ENCODE measurements at places on chromosomes 16 and 17.
A peak's percentile ranks its signal among the peaks of the same experiment; 100 is the strongest.

- no peak for DNase-seq
Measured at GRCh38 chr16:75593825-75594820, 27.9 kb downstream of the GABARAPL2 start.

- DNase-seq: no peak
Measured at GRCh38 chr16:77116856-77117255, 74.1 kb upstream of the MON1B start.

DNA sequence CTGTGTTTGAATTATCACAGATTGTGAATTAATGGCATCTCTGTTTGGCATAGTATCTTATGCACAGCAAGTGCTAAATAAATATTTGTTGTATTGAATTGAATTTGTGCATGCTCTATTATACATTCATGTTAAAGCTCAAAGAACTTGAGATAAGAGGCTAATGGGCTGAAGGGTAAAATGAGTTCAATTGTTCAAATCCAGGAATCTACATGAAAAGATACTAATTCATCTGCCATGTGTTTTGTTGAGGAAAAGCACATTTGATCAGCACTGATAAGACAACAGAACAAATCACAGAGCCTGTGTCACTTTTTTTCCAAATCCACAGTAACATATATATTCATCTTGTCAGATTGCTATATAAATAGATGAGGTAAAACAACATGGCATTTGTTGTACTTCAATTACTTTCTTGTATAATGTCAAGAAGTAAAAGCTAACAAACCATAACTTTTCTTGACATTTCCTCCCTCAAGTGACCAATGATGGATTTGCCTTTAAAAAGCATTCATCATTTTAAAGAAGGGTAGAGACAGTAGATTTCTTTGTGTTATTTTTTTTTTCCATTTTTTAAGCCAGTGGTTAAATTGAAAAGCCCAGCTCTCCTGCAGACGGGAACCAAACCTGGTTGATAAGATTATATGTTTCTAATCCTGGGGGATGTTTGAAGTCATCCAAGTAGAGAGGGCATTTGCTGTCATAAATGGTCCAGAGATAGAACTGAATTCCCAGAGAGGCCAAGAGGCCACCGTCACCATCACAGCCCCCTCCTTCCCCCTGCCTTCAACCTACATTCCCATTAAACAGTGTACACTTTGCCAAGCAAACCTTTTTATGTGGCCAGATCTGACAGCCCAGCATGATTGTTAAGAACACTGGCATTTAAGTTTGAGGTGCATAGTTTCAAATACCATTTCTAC is 123.0 kb downstream of the CHD9NB start:
- no peak for DNase-seq

- peak; percentile 73 for DNase-seq
Measured at GRCh38 chr17:82330322-82331239, 3.0 kb downstream of the SECTM1 start.

DNA sequence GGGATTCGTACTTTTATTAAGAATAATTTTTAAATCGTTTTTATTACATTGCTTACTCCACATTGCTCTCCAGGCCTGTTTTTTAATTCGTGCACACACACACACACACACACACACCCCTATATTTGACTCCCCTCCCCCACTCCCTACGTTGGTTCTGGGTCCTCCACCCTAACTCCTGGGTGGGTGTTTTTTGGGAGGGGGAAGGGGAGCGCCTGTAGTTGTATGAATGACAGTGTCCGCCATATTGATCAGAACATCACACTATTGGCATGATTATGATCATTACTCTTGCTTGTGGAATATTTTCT is 1.3 kb downstream of the GNAO1 start:
- no peak for DNase-seq

- DNase-seq: peak; percentile 51
Measured at GRCh38 chr16:15672514-15673167, 22.6 kb downstream of the NDE1 start.

GRCh38 chr17:27236717-27237315 is 57.1 kb upstream of the WSB1 start:
- peak; percentile 66 for DNase-seq

- peak; percentile 56 for DNase-seq
Measured at GRCh38 chr17:2064980-2065785, 10.3 kb downstream of the HIC1 start.

DNA sequence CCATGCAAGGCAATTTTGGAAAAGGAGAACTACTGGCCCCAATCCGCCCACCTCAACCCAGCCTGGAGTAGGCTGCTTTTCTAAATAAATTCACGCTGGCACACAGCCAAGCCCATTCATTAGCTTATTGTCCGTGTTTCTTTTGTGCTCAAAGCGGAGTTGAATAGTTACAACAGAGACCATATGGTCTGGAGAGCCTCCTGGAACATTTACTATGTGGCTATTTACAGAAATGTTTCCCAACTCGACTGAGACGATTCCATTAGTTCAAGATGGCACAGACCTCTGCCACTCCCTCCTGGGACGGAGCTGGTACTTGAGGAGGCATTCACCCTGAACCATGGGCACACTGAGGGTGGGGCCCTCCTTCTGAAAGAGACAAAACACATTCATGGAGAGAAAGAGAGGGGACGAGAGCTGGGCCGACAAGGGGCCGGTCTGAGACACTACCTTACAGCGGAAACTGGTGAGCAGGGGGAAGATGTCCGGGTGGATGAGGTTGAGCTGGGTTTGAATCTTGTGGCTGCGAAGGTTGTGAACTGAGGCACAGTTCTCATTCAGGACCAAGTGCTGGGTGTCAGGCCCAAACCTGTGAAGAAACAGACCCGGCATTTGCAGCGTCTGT is 15.7 kb downstream of the ELAC2 start:
- DNase-seq: no peak

DNA sequence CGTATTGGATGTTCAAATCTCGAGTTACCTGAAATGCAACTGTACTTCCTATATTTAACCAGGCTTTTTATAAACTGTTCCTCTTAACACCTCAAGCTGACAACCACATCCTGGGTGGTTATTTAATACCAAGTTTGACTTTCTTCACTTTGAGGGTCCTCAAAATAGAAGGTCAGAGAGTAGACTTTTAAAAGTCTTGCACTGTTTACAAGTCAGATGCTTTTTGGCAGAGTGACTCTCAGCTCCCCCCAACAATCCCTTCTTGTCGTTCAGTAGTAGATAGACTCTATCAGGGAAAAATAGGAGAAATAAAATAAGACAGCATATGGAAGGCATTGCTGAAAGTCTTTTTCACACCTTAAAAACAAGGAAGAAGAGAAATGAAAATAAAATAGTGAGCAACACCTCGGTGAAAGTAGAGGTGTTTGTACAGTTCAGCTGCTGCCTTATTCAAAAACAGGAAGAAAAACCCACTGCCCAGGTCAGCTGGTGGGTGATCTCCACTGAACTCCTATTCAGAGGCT is 650.4 kb downstream of the WWOX start:
- DNase-seq: no peak

- no peak for DNase-seq
Measured at GRCh38 chr17:17587614-17588337, 3.7 kb downstream of the PEMT start.

GRCh38 chr16:1206326-1206725 is 18.7 kb downstream of the TPSG1 start:
- DNase-seq: no peak

GRCh38 chr17:74780443-74781238 is 4.5 kb upstream of the NAT9 start:
- DNase-seq: peak; percentile 49

- DNase-seq: no peak
Measured at GRCh38 chr17:80986046-80986445, 5.6 kb upstream of the CHMP6 start.

GRCh38 chr17:17681744-17682292 is 560 bp downstream of the RAI1 start:
- DNase-seq: no peak

GRCh38 chr17:42307362-42307927 is 19.1 kb downstream of the STAT5A start:
- DNase-seq: no peak

DNA sequence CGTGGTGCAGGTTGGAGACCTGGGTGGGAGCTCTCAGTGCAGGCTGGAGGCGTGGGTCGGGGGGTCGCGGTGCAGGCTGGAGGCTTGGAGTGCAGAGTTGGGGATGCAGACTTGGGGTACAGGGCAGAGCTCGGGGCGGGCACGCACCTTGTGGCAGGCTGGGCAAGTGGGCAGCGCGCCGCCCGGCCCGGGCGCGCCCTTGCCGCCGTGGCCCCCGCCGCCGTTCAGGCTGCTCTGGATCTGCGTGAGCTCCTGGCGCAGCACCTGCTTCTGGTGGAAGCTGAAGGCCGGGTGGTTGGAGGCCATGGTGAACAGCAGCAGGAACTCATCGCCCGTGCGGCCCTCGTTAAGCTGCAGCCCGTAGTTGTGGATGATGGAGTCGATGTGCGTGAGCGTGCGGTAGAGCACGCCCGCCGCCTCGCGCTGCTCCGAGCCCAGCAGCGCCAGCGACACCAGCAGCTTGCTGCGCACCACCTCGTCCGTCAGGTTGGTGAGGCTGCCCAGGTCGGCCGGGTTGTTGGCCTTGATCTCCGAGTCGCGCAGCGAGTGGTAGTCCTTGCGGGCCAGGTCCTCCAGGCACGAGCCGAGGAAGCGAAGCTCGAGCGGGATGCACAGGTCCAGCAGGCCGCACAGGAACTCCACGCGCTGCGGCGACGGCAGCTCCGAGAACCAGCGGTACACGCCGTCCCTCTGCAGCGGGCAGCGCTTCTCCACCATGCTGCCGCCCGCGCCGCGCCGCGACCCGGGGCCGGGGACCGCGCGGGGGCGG is 1.1 kb downstream of the ZCCHC14 start:
- peak; percentile 36 for DNase-seq

DNA sequence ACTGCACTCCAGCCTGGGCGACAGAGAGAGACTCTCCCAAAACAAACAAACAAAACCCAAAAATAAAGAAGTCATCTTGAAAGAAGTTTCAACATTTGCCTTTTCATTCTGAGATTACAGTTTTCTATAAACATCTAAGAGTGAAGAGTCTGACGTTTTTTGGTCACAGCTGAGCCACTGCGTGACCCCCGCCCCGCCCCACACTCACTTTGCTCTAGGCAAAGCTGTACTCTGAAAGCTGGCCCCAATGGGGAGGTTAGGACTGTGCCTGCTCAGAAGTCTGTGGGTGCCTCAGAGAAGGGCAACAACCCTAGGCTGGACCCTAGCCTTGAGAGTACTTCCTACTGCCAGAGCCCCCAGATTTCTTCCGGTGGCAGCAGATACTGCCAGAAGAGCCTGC is 19.3 kb downstream of the CYB5D2 start:
- DNase-seq: peak; percentile 42

GRCh38 chr17:2613089-2613808 is 19.8 kb downstream of the PAFAH1B1 start:
- DNase-seq: no peak

DNA sequence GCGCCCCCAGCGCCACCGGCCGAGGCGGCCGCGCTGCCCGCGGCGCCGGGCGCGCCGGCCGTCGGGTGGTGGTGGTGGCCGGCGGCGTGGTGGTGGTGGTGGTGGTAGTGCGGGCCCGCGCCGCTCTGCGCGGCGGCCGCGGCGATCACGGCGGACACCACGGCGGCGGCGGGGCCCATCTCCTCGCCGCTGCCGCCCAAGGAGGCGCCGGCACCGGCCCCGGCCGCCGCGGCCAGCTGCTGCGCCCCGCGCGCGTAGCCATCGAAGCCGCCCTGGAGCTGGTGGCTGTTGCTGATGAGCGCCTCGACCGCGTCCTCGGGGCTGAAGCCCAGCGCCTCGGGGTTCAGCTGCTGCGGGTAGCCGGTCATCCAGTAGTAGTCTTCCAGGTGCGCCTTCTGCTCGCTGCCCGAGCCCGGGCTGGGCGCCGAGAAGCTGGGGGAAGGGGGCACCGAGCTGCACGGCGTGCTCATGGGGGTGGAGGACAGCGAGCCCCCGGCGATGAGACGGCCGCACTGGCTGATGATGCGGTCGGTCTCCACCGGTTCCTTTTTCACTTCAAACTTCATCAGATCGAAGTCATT is 1.2 kb downstream of the MAF start:
- DNase-seq: no peak

- no peak for DNase-seq
Measured at GRCh38 chr16:47426806-47427205, 34.1 kb downstream of the ITFG1 start.

DNA sequence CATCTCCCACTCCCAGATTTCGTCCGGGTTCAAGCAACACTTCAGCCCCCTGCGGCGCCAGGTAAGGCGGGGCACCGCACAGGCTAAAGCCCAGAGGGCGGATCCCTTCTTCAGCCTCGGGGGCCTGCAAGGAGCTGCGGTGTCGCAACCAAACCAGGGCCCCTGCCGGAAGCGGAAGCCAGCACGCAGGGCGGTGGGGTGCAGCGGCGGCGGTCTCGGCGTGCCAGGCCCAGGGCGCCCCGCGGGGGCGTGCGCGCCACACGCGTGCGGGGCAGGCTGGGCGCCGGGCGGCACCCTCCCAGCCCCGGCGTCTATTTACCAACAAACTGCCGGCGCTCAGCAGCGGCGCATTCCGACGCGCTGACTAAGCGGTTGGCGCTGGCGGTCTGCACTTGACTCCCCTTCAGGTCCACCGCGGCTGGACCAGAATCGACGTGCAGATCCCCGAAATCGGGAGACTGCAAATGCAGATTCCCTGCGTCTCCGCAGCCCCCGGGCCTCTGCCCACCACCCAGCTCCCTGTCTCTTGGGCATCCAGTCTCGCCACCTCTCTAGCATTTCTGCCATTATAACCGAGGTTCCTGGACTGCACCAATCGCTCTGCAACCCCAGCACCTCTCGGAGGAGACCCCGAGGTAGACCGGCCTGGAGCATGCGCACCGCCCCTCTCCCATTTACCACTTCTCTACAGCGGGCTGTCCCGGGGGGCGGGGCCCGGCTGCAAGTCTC is 421 bp upstream of the DLX4 start:
- peak; percentile 83 for DNase-seq

- DNase-seq: no peak
Measured at GRCh38 chr16:65069766-65070165, 52.1 kb downstream of the CDH11 start.

DNA sequence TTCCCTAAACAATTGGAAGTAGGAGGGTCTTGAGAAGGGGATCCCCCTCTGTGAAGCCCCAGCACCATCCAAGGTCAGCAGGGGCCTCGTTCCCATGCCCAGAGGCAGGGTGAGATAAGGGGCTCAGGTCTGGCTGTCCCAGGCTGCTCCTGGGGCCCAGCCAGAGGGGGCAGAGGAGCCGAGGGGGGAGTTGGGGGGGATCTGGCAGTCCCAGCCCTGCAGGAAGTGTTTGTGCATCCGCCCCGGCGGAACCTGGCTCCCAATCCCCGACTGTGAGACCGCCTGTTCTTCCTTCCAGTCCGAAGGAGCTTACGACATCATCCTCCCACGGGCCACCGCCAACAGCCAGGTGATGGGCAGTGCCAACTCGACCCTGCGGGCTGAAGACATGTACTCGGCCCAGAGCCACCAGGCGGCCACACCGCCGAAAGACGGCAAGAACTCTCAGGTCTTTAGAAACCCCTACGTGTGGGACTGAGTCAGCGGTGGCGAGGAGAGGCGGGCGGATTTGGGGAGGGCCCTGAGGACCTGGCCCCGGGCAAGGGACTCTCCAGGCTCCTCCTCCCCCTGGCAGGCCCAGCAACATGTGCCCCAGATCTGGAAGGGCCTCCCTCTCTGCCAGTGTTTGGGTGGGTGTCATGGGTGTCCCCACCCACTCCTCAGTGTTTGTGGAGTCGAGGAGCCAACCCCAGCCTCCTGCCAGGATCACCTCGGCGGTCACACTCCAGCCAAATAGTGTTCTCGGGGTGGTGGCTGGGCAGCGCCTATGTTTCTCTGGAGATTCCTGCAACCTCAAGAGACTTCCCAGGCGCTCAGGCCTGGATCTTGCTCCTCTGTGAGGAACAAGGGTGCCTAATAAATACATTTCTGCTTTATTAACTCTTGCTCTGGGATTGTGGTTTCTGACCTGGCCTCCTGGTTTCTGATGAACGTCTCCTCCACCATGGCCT is 14.9 kb downstream of the GPRC5C start:
- peak; percentile 57 for DNase-seq
